ENCODE measurements at places on chromosomes 16 and 17.
A peak's percentile ranks its signal among the peaks of the same experiment; 100 is the strongest.

DNA sequence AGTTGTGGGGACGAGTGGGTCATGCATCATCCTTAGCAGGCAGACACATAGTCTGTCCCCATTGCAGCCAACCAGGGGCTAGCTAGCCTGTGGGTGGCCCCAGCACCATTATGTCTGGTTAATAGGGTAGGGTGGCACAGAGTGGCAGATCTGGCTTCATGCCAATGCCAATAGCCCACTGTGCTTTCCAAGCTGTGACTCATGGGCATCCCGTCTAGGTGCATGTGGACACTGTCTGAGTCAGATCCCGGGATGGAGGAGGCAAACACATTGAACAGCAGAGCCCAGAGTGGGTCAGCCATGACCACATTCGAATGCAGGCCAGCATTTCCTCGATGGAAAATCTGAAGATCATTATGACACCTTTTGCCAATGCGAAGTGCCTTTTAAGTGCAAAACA lies 2.5 kb downstream of the HS3ST2 start:
- no peak for DNase-seq

DNA sequence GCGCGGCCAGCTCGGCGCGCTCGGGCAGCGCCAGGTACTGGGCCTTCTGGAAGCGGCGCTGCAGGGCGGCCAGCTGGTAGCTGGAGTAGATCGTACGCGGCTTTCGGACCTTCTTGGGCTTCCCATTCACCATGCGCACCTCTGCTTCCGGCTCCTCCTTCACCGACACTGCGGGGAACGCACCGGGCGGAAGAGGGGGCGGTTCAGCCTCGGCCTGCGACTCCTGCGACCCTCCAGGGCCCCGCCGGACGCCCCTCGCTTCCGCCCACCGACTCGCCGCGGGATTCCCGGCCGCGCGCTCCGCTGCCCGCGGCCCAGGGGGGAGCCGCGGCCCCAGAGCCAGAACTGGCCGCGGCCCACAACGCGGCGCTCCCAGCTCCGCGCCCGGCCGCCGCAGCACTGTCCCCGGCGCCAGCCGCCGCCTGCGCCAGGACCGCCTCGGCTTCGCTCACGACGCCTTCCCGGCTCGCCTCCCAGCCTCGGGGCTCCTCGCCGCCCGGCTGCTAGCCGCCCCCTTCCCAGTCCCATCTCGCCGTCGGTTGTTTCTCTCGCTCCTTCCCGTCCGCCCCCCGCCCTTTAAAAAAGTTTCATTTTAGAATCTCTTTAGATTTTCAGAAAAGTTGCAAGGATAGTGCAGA lies 1.5 kb downstream of the DLX3 start:
- peak; percentile 23 for DNase-seq

DNA sequence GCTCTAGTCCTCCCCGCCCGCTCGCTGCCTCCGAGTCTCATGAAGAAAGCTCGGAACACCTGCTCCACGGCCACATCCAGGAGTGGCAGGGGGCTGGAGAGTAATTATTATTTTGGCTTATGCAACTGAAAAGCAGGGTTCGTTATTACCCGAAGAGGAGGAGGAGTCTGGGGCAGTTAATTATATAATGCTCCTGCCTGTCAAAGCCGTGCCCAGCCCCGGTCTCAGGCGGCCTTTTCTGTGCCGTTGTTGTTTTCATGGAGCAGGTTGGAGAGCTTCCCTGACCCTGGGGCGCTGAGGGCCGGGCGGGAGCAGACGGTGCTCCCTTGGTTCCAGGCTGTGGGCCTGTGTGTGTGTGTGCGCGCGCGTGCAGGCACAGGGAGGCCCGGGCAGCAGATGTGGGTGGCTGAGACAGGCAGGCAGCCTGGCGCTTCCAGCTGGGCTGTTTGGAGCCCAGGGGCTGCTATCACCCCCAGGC lies 2.4 kb downstream of the JPH3 start:
- DNase-seq: no peak

GRCh38 chr17:32287804-32288511 lies 22.3 kb downstream of the RHBDL3 start:
- no peak for DNase-seq

GRCh38 chr17:34763728-34764665 lies 184.6 kb downstream of the TMEM132E start:
- DNase-seq: no peak

DNA sequence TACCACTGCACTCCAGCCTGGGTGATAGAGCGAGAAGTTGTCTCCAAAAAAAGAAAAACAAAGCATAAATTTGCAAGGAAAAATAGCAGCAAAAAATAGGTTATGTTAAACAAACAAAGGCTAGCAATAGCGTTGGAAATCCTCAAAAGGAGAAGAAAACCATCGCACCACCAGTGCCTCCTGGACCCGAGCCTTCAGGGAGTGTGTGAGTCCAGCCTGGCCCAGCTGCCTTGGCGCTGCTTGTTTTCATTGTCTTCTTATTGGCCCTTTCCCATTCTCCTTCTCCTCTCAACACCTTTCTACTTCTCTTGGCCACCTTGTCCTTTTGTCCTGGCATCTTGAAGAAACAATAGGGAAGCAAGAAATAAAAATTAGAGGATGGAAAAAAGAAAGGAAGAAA lies 4.5 kb upstream of the UBALD2 start:
- DNase-seq: no peak
